ENCODE measurements at places on chromosomes 4 and X.

GRCh38 chr4:151606061-151606460 lies 154.7 kb downstream of the GATB start:
- DNase-seq = no peak

DNA sequence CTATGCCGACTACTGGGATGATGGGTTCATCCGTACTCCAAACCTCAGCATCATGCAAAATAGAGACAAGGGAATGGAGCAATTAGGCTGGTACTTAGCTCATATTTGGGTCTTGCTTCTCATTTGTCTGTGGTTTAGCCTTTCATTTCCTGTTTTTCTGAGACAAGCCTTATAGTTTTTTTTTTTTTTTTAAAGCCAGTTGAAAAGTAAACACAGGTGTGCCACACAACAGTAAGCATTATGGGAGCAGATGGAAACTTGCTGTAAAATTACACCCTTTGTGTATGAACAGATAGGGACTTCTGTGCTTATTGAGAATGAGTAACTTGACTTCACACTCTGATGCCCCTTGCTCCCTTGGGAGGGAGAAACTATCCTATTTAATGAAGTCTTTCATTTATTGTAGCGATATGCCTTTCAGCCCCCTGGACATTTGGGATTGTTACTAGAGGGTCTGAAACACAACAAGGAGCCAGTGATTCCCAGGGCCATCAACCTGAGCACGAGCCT lies 13.7 kb downstream of the RASSF6 start:
- DNase-seq = no peak

GRCh38 chr4:40843696-40844095 lies 93.9 kb downstream of the NSUN7 start:
- DNase-seq = no peak

- no peak for DNase-seq
Measured at GRCh38 chr4:97987019-97987648, 156.1 kb downstream of the STPG2 start.

DNA sequence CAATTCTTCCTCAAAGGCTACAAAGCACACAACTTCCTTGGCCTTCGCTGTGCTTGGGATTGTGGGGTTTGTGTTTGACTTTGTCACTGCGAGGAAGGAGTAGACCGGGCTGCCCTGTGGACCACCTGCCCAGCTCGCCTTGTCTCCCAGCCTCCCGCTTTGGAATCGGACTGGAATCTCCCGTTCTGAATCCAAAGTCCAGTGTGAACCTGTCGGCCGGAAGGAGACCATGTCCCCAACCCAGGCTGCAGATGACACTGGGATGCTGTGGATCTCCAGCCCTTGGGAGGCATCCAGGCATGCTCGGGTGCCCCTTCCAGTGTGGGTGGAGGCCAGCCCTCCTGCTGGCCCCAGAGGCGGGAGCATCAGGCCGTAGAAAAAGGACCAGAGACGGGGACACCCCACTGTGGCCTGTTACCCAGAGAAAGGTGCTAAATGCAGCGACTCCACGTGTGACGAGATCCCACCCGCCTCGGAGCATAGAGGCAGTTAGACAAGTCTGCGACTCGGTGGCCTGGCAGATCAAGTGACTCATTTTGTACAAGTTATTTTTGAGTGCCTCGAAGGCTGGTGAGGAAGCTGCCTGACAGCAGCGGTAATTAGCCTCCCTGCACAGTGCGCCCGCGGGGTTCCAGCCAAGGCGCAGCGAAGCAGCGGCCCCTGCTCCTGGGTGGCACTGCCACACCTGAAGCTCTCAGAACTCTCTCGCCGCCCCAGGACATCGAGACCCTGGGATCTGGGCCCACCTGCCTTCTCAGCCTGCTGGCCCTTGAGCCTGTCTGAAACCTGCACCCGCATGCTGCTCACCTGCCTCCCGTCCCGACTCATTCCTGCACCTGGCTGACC lies 57.5 kb downstream of the ADRA2C start:
- no peak for DNase-seq

GRCh38 chrX:39477031-39477761 lies 620.6 kb downstream of the BCOR start:
- no peak for DNase-seq

DNA sequence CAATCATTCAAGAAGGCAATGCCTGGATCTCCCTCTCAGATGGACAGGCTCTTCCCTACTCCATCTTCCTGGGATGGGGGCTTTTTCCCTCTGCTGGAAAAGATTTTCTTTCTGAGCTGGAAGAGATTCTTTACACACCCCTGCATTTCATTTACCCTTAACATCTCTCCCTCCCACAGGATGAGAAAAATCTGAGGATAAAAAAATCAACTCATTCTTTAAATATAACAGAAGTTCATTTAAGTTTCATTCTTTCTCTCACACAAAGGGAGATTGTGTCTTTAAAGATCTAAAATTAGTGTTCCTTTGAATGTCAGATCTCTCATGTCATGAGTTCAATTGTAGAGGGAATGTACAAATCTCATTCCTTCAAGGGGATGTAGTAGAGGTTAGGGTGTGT lies 109.0 kb downstream of the ZNF518B start:
- no peak for DNase-seq

GRCh38 chr4:126269106-126269505 lies 954.4 kb downstream of the FAT4 start:
- no peak for DNase-seq

DNA sequence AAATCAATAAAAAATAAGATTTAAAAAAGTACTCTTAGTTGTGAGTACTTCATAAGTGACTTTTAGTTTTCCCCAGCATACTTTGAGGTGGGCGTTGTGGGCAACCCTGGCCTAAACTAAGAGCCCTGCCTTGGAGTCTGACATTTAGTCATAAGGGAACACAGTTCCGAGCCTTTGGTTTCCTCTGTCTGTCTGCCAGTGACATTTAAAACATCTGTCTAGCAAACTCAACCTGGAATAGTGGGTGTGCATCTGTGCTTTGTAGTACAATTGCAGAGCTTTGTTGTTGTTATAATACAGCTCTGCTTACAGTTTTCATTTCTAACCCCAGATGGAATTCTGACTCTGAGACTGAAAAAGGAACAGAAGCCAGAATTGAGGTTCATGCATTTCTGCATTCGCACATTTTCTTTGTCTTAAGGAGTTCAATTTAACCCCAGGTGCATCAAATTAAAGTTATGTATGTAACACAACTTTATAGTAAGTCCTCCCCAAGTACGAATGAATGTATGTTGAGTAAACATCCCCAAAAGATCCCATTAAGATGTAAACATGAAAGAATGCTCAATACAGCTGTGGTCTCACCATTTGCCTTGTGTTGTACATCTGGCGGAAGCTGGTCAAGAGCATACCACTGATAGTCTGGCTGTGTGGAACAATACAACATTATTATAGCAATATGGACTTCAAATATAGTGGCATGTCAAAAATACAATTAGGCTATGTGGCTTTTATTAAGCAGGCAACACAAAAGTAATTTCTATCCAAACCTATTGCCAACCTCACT lies 25.9 kb downstream of the TNIP3 start:
- DNase-seq = no peak

GRCh38 chr4:15376145-15376544 lies 51.7 kb upstream of the C1QTNF7 start:
- DNase-seq = no peak

GRCh38 chrX:150028692-150029091 lies 90.4 kb upstream of the EOLA2 start:
- DNase-seq = no peak

GRCh38 chr4:142697320-142697719 lies 148.8 kb downstream of the INPP4B start:
- DNase-seq = no peak

DNA sequence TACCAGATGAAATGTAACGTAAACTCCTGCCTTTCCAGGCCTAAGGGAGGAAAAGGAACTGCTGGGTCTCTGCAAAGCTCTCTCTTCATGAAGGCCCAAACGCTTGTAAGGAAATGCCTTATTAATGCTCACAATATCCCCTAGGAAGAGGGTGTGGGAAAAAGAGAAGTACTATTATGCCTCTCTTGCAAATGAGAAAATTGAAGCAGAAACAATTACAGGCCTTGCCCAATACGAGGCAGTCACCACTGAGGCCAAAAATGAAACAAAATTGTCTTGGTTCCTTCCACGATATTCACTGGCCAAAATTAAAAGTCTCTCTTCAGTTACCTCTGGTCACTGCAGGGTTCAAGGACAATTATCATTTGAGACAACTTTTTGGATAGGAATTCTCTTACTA lies 3.2 kb downstream of the SCARB2 start:
- DNase-seq = no peak

GRCh38 chrX:35890699-35891098 lies 28.8 kb upstream of the CFAP47 start:
- no peak for DNase-seq

DNA sequence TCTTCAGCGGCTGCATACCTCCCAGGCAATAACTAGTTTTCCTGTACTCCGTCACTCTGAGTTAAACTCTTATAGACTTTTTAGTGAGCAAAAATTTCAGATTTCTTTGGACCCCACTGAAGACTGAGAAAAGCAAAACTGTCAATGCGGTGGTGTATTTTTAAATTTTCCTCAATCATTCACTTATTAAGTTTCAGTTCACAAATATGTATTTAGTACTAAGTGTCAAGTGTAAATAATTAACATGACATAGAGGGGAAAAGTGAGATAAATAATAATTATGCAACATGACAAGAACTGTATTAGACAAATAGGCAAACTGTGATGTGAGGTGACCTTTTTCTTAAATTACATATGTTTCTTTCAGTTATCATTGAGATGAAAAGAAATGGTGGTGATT lies 124.4 kb downstream of the NAF1 start:
- DNase-seq = no peak

DNA sequence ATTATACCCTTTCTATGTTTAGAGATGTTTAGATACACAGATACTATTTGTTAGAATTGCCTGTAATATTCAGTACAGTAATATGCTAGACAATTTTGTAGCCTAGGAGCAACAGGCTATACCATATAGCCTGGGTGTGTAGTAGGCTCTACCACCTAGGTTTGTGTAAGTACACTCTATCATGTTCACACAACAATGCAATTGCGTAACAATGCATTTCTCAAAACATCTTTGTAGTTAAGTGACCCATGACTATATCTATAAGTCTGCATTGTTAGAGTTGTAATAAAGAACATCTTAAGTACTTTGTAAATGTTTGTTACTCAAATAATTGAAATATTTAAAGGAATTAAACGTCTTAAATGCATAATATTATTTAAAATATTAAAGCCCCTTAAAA lies 379.3 kb downstream of the PPP3CA start:
- no peak for DNase-seq

DNA sequence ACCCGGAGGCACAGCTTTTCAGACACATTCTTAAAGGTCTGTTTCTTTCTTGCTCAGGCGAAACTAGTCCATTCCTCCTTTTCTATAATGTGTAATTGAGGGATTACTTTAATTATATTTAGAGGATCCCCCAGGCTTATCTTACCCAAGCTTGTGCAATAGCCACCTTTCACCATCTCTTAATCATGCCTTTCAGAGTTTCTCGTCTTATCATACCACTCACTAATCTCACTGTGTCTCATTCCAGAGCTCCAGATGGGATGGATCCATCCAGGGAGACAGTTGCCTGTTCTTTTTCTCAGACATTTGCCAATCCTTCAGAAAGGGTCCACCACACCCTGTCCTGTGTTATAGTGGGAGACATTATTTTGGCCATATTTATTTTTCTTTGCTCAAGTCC lies 12.5 kb downstream of the SPARCL1 start:
- no peak for DNase-seq

- DNase-seq = no peak
Measured at GRCh38 chrX:69489625-69490024, 14.5 kb upstream of the NALF2 start.

GRCh38 chrX:12885508-12885907 lies 18.6 kb downstream of the TLR7 start:
- DNase-seq = no peak

DNA sequence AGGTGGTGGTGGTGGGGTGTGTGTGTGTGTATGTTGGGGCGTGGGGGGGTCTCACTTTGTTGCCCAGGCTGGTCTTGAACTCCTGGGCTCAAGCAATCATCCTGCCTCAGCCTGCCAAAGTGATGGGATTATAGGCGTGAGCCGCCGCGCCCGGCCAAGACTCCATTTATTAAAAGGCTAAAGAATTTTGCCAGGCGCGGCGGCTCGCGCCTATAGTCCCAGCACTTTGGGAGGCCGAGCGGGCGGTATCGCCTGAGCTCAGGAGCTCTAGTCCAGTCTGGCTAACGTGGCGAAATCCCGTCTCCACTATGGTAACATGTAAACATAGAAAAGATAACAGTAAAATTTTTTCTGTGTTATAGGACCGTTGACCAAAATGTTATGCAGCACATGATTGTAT lies 3.7 kb upstream of the UBA1 start:
- DNase-seq = no peak

GRCh38 chr4:94076498-94076897 lies 131.2 kb upstream of the SMARCAD1 start:
- DNase-seq = no peak

DNA sequence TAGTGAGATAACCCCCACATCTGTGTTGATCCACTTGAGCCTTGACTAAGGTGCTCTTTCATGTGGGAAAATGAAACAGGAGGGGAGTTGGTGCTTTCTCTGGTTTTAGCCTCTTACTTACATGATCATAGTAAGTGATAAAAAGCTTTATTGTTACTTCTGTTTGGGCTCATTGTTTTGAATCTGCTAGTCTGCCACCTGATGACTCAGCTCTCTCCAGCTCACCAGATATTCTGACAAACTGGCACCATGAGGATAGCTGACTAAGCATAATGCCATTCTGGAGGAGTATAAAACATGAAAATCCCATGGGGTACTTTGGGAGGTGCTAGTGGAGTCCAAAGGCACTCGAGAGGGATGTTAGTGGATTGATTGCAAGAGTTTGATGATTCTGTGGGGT lies 824.0 kb downstream of the RAPGEF2 start:
- no peak for DNase-seq

DNA sequence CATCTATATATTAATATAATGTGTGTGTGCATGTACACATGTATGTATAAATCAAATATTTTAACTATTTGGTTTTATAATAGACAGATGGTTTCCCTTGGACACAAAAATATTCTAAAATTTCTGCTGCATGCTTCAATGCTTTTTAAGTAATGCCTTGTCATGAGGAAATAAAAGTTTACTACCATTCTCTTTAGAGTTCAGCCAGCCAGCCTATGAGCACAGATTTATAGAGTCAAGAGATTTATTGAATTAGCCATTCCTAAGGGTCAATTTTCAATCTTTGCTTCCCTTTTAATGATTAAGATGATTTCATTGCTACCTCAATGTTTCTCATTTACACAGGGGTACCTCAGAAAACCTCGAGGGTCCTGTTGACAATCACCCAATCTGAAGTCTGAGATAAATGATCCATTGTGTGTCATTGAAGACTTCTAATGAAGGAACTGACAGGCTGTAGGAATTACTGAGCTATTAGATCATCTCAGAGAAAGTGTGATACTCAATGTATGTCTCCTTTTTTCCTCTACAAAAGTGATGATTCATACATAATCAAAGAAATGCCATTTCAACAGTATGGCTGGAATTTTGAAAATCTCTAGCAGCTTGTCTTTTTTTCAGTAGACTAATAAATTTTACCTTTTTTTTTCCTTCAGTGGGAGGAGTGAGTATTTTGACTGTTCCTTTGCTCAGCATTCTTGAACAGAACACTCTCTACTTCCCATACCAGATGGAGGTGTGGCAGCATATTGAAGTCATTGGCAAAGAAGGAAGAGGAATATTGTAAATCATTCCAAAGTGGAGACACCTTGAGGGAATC lies 222.6 kb upstream of the PCDH18 start:
- no peak for DNase-seq

- DNase-seq = no peak
Measured at GRCh38 chrX:129462707-129463106, 60.6 kb downstream of the SMARCA1 start.

All from stimulated activated CD4-positive, alpha-beta T cell treated with anti-CD3 and anti-CD28 coated beads, Interleukin-15, amount 100 ng/mL, for 1 hour (primary cell).